Osteoblast (primary cell): ENCODE measurements at places on chromosomes 12 and 14. TPM values are rescaled to one million over a fixed set of nuclear protein-coding genes. Genes with fewer than 3 reads are reported as not detected.

Gene CFAP251
- 4.3 and 7.4 TPM in 2 replicates for total RNA-seq

Gene PTCSC3
- total RNA-seq: not detected in 2 replicates

- DNase-seq: no peak
These were observed 7.3 kb downstream of the C2CD5 start for GRCh38 chr12:22536971-22537544.

DNA sequence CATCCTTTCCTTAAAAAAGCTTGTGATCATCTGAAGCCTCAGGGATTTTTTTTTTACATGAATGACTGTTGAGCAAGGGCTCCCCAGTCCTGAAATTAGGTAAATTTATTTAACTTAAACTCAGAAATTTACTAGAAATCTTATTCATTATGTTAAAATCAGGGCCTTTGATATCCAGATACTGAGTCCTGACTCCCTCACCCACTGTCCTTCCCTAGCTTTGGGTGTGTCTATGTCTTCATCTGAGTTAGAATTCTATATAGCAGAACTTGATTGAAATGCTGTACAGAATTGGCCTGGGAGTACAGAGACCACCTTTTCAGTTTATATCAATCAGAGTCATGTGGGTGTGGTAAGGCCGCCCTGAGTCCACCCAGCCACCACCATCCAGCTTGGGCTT, 260.0 kb downstream of the CACNA1C start:
- DNase-seq: no peak

Gene GPR137C
- total RNA-seq: 0.36 and 0.59 TPM in 2 replicates

DNA sequence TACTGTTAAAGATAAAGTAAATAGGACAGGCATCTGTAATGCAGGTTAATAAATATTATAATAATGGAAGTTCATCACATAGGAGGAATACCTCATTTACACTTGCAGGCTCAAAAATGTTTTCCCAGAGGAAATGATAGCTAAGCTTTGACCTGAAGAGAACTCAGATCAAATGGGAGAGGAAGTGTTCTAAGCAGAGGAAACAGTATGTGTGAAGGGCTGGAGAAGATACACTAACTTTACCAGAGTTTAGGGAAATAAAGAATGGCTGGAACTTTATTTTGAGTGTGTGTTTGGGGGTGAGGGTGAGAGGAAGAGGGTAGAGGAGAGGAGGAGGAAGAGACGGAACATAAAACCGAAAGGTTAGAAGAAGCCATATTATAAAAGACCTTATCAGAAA, 34.0 kb upstream of the AP4S1 start:
- DNase-seq: no peak
